Activated naive CD4-positive, alpha-beta T cell treated with anti-CD3 and anti-CD28 coated beads for 36 hours (primary cell): ENCODE measurements at places on chromosomes 4 and X. TPM values are rescaled to one million over a fixed set of nuclear protein-coding genes. Genes with fewer than 3 reads are reported as not detected.
A peak's percentile ranks its signal among the peaks of the same experiment; 100 is the strongest.

The CSAG3 gene
- total RNA-seq = 0.26 TPM

The COX7B2 gene
- total RNA-seq = not detected

DNA sequence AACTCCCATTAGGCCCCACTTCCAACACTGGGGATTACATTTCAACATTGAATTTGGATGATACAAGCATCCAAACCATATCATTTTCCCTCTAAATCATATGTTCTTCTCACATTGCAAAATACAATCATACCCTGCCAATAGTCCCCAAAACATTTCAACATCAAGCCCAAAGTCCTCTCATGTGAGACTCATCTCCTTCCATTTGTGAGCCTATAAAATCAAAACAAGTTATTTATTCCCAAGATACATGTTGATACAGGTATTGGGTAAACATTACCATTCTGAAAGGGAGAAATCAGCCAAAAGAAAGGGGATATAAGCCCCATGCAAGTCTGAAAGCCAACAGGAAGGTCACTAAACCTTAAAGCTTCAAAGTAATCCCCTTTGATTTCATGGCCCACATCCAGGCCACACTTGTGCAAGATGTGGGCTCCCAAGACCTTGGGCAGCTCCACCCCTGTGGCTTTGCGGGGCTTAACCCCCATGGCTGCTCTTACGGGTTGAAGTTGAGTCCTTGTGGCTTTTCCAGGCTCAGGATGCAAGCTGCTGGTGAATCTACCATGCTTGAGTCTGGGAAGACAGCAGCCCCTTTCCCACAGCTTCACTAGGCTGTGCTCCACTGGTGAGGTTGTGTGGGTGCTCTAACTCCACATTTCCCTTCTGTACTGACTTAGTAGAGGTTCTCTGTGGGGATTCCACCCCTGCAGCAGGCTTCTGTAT, 40.6 kb upstream of the SERTM2 start:
- no peak for DNase-seq

DNA sequence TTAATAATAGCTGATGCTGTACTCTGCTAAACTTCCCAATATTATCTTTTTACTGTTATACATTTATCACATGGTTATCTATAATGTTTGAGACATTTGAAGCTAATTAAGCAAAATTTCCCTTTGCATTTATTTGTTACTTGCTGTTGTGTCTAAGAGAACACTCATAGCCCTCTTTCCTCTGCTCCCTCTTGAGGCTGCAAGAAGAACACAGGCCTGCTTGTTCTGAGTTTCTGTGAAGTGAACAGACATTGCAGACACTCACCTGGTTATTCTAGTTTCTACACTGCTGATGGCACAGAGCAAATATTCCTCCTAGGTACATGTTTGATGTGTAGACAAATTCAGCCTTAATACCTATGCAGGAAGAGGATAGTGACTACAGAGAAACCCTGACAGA, 367.8 kb downstream of the GASK1B start:
- DNase-seq = no peak

The GDPD2 gene
- not detected for total RNA-seq

The FRMPD3 gene
- total RNA-seq = not detected

The STOX2 gene
- not detected for total RNA-seq

DNA sequence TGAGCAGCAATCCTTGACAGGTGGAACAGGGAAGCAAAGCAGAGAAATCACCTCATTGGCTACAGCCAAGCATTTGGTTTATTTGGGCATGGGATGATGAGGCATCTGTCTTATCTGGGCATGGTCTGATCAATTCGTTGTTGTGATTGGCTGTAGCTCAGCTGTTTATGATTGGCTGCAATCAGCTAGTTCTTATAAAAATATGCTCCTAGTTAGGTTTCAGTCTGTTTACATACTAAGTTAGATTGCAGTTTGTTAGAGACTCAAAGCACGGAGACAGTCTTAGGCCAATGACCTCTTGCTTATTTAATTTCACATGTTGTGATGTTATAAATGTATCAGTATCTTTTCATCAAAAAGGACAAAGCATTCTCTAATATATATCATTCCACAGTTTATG, 312.0 kb downstream of the PDGFC start:
- no peak for DNase-seq

- DNase-seq = no peak
Observed at GRCh38 chrX:37302569-37302968, 46.6 kb upstream of the PRRG1 start.

The RTL3 gene
- not detected for total RNA-seq

DNA sequence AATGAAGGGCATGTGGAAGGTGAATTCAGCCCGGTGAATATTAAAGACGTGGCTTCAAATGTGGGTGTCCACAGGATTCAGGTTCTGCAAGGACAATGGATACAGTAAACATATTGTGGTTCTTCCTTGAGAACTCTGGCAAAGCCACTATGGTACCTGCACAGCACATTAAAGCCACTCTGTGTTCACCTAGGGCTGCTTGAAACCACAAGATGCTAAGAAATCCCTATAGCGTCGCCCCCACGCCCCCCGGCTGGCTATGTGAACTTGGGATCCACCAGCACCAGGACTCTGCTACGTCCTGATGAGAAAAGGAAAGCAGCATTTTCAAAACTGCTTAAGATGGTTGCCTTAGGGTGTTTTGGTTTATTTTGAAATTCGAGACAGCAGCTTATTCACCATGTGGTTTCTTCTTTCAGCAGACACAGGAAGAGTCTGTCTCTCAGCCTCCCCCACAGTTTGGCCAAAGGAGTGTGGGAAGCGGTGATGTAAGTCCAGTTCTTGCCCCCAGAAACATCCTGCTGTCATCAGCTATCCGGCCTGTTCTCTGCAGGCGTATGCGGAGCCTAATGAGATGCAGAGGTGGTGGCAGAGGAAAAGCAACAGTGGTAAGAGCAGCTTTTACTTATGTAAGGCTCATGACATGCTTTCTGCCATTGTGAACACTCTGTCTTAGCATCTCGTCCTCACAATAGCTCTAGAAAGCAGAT, 111.5 kb downstream of the AFAP1 start:
- DNase-seq = peak; percentile 65

DNA sequence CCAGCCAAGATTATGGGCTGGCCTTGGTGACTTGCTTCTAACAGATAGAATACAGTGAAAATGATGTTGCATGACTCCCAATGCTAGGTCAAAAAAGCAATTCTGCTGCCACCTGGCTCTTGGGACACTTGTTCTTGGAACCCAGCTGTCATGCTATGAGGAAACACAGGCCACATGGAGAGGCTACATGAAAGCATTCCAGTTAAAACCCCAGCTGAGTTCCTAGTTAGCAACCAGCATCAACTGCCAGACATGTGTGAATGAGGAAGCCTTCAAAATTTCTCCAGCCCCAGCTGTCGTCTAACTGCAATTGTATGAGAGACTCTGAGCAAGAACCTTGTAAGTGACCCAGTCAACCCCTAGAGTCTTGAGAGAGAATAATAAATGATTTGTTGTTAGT, 105.2 kb upstream of the FGF16 start:
- no peak for DNase-seq

The SLC9B2 gene
- total RNA-seq = 26.7 TPM

- DNase-seq = no peak
Observed at GRCh38 chr4:151951671-151952050, 190.9 kb upstream of the GATB start.

The TCEAL1 gene
- total RNA-seq = 7.1 TPM

GRCh38 chr4:154722262-154722661, 21.5 kb upstream of the LRAT start:
- DNase-seq = no peak

DNA sequence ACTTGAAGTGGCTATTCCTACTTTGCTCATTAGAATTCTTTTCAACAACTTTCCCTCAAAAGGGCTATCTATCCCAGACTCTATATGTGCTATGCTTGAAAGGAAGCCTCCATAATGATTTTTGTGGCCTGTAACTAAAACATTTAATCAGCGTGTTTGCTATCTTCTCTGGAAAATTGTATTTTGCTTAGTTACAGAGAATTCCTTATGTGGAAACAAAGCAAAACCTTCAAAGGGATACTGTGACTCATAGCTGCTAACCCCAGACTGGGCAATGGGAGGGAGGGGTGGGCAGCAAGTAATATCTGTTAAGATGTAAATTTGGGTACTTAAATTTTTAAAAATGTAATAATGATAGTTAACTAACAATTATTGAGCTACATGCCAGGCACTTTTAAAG, 3.7 kb downstream of the SLC25A14 start:
- no peak for DNase-seq

GRCh38 chrX:6227453-6227835, 1.2 kb downstream of the NLGN4X start:
- no peak for DNase-seq

The RNF212 gene
- total RNA-seq = 2.2 TPM

DNA sequence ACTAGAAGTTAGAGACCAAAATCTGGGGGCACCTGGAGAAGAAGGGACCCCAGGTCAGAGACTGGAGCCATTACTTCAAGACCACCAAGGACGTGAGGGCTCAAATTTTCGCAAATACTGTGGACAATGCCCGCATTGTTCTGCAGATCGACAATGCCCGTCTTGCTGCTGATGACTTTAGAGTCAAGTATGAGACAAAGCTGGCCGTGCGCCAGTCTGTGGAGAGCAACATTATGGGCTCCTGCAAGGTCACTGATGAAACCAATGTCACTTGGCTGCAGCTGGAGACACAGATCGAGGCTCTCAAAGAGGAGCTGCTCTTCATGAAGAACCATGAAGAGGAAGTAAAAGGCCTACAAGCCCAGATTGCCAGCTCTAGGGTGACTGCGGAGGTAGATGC, 101.2 kb downstream of the NCAPG start:
- DNase-seq = no peak

The MAGEA2 gene
- total RNA-seq = not detected

GRCh38 chr4:140742838-140743193, 13.4 kb downstream of the TBC1D9 start:
- no peak for DNase-seq

DNA sequence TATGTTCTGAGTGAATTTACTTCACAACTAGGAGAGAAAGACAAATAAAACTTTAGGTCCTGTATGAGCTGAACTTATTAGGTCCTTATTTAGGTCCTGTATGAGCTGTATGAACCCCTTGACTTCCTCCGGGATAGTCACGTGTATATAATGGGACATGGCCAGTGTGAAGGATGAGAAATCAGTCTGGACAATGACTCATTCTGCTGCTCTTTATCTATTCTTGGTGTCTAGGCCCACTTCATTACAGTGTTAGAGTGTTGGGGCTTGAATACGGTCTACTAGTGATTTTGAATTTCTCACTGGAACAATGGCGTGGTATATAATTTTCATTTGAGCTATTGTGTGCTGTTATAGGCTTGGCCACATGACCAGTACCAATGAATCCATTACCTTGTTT, 21.9 kb downstream of the STK26 start:
- DNase-seq = no peak

DNA sequence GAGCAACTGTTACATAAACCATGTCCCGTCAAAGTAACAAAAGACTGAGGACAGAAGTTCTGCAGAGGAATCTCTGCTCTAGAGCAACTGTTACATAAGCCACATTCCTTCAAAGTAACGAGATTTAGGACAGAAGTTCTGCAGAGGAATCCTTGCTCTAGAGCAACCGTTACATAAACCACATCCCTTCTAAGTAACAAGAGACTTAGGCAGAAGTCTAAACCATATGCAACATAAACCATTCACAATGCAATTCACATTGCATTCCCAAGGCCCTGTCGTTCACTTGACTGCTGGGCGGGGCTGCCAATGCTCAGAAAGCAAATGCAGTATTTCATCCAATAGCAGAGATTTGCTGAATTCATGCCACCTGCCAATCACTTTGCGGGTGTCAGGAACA, 124.4 kb upstream of the PUDP start:
- no peak for DNase-seq

DNA sequence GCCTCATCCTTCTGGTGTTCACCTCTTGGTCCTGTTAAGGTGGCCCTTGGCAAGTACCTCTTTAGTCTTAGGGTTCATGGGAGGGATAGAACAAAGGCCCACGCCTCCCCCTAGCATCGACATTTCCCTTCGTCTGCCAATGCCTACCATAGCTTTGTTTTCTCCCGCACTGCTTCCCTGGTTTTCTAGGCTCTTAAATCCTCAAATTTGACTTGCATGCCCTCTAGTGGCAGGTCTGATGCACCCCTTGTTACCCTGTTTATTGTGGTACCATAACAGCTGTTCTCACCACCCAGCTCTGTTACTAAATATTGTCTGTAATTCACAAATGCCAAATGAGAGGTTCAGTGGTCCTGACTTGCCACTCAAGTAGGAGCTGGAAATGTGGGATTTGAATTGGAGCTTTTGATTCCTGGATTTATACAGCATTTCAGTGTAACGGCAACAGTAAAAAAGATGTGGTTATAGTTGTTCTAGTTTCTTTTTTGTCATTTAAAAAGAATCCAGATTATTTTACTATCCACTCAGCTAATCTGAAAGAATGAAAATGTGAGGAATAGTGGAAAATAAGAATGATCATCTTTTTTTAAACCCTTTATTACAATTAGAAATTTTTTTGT, 100.1 kb downstream of the REPS2 start:
- DNase-seq = peak; percentile 67

The POF1B gene
- 0.12 TPM for total RNA-seq

The EGF gene
- total RNA-seq = not detected

DNA sequence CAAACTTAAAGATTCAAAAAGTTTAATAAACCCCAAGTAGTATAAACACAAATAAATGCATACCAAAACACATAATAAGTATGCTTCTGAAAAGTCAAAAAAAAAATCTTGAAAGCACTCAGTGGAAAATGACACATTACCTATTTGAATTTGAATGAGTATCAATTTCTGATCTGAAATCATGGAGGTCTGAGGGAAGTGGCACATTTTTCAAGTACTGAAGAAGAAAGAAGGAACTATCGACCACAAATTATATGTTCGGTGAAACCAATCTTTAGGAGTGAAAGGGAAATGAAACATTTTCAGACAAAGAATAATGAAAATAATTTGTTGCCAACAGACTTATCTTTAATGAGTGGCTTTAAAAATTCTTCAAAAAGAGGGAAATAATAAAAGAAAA, 12.1 kb upstream of the F9 start:
- DNase-seq = no peak

GRCh38 chr4:101347267-101347556, at the start of gene PPP3CA:
PPP3CA (minus strand) TSS chr4:101347526.
- no peak for DNase-seq

The GRIPAP1 gene
- 64.8 TPM for total RNA-seq

The ING2 gene
- total RNA-seq = 13.2 TPM

DNA sequence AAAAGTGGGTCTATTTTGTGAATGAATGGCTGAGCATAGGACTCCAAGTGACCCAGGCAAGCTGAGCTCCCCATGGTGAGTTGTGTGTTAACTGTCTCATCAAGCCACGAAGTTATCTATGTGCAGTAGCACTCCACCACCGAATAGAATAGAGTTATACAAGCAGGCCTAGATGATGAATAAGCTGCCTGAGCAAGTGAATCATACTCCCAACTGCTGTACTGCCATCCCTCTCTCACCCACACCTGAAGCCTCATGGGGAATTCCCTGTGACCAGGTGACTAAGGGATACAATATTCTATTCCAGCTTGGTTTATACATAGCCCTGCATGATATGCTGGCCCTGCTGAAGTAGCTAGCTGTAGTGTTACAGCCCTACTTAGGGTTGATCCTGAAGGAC, 38.7 kb downstream of the KDM5C start:
- DNase-seq = peak; percentile 47

- DNase-seq = peak; percentile 9
Observed at GRCh38 chr4:70651864-70652506, 14.3 kb downstream of the JCHAIN start.

GRCh38 chr4:83885256-83886182, 349.6 kb downstream of the GPAT3 start:
- no peak for DNase-seq

The GAB3 gene
- total RNA-seq = 1.4 TPM
